ENCODE measurements at places on chromosomes 5 and 9.

GRCh38 chr5:1897816-1898450 lies 15.2 kb upstream of the IRX4 start:
- no peak overlapping the region for H3K27ac ChIP-seq
- DNase-seq, result no peak
- H3K4me3 ChIP-seq, result no peak overlapping the region
- H3K36me3 ChIP-seq, result no peaks in the 10 kb centered on the region
- H3K4me1 ChIP-seq, result no peaks in the 10 kb centered on the region

DNA sequence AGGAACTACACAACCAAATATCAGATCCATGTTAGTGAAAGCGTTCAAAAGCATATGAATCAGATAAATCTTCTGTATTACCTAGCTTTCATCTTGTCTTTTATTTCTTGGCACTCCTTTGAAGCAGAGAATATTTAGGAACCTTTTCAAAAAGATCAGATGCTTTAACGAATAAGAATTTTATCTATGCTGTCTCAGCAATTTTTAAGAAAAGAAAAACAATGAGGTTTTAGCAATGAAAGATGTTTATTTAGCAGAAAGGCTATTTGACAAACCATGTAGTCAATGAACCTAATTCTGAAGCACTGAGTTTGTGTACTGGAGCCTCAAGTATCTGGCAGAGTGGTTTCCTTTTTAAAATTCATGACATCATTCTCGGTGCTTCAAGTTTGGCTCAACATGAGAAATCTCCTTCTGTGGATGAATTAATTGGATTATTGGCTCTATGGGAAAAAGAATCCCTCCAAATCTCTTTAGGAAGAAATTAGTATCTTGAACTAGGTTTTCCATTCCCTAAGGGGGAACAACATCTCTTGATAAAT lies 534.7 kb downstream of the CAAP1 start:
- no peak for DNase-seq
- no peak overlapping the region for H3K4me3 ChIP-seq
- H3K27me3 ChIP-seq, result no peaks in the 10 kb centered on the region
- H3K27ac ChIP-seq, result no peak overlapping the region

DNA sequence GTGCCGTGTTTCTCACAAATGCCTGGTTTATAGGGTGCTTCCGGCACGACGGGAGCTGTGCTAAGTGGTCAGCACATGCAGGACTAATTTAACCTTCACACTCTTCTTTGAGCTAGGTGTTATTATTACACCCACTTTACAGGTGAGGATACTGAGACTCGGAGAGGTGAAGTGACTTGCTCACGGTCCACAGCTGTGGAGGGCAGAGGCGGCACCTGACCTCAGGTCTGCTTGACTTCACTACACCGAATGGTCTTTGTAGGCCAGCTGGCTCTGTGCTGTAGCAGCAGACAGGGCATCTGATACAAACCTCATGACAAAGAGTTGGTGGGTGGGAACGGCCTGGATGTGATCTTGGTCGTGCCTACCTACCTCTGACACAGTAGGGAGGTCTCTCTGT lies 102.0 kb upstream of the BOD1 start:
- DNase-seq, result no peak
- peak overlapping the region; percentile 97 for H3K27ac ChIP-seq
- H3K27me3 ChIP-seq, result no peaks in the 10 kb centered on the region
- H3K4me1 ChIP-seq, result peaks cover 82% of the 10 kb centered on the region
- H3K4me3 ChIP-seq, result peak overlapping the region; percentile 62
- no peaks in the 10 kb centered on the region for H3K36me3 ChIP-seq

GRCh38 chr5:144958002-144958401 lies 787.3 kb downstream of the KCTD16 start:
- no peak overlapping the region for H3K4me3 ChIP-seq
- no peaks in the 10 kb centered on the region for H3K27me3 ChIP-seq
- no peaks in the 10 kb centered on the region for H3K4me1 ChIP-seq
- DNase-seq, result no peak
- no peaks in the 10 kb centered on the region for H3K36me3 ChIP-seq
- no peak overlapping the region for H3K27ac ChIP-seq

Data from Karpas-422 (cell line).